ENCODE measurements at places on chromosomes 13 and 19.

GRCh38 chr19:56842412-56842811, 1.9 kb upstream of the PEG3 start:
- no peak for DNase-seq

GRCh38 chr19:19232261-19232721, 20.5 kb downstream of the NCAN start:
- DNase-seq = no peak

DNA sequence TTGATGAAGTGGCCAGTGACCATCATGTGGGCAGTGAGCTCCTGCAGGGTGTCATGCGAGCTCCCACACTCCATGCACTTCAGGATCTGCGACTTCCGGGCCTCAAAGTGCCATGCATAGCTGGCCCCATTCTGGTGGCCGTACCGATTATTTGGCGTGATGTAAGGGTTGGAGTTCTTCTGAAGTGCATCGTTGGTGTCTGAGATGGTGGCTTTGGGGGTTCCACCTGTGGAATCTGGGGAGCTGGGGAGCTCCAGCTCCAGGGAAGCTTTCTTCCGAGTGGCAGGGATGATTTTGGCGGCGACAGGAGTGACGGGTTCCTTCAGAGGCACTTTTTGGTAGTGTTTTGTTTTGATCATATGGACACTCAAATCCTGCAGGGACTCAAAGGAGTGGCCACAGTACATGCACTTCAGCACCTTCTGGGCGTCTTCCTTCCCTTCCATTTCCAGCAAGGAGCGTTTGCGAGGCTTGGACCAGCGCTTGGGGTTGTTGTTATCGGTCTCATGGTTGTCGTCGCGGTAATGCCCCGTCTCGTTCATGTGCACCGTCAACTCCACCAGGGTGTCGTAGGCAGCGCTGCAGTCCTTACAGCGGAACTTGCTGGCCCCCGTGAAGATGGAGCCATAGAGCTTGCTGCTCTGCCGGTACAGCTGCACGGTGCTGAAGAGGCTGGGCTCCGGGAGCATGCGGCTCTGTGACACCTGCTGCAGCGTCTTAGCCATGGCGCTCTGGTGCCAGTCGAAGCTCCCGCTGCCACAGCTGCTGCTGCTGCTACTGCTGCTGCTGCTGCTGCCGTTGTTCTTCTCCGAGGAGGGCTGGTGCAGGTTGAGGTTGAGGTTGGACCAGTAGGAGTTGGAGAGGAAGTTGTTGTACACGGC, 70.4 kb downstream of the TSHZ3 start:
- no peak for DNase-seq

DNA sequence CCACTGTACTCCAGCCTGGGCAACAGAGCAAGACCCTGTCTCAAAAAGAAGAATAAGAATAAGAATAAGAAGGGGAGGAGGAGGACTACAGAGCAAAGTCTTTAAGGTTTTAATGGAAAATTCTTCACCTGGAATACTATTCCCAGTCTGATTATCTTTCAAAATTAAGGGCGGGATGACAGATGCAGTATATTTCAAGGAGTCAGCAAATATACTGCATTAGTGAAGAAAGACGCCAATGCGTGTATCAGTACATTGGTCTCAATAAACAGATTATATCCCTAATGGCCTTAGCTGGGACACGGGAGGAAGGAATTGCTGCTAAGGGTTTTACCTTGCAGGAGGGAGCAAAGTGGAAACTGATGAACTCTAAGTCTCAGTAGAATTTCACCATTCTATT, 54.1 kb upstream of the PDCD5 start:
- DNase-seq = no peak

DNA sequence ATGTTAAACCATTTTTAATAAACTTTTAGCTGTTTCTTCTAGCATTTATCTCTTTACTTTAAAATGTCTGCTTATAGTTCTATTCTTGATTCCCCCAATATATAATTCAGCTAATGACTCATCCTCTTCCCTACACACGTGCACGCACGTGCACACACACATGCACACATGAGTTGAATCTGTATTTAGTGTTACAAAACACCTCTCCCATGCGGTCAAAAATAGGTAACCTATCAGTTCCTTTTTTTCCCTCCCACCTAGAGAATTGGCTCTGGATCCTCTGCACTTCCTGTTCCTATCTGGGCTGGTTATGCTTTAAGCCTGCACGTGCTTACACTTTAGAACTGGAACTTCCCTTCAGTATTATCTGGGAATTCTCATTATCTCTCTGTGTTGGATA, 144.1 kb downstream of the PAN3 start:
- DNase-seq = no peak

DNA sequence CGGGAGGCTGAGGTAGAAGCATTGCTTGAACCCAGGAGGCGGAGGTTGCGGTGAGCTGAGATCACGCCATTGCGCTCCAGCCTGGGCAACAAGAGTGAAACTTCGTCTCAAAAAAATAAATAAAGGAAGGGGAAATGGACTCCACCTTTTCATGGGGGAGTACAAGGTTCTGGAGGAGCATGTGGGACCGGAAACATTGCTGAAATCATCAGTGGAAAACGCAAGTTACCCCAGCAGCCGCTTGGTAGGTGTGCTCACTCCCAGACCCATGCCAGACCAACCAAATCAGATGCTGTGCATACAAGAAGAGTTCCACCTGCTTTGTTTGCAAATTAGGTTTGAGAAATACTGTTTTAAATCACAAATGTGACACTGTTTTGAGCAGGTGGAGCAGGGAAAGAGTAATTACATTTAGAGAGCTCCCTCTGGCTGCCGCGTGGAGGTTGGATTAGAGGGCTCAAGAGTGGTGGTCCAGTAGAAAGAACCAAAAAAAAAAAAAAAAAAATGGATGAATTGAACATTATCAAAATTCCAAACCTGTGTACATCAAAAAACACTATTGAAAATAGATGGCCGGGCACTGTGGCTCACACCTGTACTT, 4.9 kb downstream of the ERICH4 start:
- no peak for DNase-seq

- DNase-seq = no peak
Observed at GRCh38 chr19:3931041-3931440, 1.8 kb upstream of the NMRK2 start.

DNA sequence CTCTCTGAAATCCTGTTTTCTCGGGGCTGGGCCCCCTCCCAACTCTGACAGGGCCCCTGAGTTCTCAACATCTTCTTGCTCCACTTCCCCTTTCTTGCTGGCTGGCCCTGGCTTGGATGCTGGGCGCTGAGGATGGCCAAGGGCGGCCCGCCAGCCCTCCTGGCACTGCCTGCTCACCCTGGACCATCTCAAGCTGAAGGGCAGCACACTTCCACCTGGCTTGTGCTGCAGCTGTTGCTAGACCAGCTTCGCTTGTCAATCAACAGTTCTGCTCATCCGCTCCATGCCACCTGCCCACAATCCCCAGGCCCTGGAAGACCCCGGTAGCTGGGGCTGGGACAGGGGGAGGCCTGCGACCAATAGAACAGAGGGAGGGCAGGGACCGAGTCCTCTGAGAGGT, 6.9 kb upstream of the GMIP start:
- DNase-seq = no peak

DNA sequence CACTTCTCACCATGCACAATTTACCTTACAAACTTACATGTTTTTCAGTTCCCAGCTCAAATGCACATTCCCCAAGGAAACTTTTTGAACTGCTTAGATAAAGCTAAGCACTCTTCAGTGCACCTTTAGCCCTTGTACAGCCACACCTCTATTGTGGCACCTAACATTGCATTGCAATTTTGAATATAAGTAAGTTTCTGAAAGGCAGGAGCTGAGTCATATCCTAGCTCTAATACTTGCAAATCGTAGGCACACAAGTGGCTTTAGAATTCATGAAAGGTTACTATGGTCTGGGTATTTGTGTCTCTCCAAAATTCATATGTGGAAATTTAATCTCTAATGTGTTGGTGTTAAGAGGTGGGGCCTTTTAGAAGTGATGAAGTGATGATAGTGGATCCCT, 4.9 kb upstream of the ESD start:
- no peak for DNase-seq

DNA sequence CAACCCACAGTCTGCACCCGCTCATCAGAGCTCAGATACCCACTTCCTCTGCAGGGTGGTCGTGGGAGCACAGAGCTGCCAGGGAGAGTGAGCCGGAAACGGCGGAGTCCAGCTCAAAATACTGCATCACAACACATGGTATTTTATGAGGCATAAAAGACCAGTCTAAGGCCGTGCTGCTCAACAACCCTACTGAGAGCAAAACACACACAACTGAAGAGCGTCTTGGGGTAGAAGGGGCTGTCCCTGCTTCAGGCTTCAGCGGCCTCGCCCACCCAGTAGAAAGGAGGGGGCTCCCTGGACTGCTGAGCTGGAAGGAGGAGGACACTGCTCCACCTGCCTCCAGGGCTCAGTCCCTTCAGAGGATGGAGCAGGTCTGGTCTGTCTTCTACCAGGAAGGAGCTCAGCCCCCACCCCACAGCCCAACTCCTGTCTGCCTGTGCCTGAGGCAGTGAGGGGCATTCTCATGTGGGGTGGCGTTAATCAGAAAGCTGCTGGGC, 36.9 kb downstream of the NAXD start:
- DNase-seq = no peak

- no peak for DNase-seq
Observed at GRCh38 chr13:77691871-77692270, 5.6 kb upstream of the SLAIN1 start.

DNA sequence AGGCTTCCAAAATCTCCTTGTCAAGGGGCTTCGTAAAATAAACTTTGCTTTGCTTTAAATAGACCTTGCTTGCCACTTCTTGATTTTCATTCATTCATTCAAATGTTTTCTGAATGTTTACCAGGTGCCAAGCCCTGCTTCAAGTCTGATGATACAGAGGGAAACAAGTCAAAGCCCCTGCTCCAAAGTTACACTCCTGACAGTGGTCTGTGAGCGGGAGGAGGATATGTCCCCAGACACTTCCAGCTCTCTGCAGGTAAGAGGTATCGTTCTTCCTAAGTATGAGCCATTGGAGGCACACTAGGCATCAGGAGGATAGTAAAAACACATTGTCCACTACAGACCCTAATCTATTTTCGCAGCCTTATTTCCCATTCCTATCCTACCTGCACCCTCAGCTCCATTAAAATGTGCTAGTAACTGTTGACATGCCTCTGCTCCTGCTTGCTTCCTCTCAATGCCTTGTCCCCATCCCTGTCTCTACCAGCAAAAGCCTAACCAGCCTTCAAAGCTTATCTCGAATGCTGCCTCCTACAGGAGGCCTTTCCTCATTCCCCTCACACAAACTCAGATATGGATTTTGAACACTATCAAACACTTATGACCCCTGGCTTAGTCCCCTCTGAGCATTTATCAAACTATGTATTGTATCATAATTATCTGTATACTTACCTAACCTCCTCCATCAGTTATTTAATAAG, 6.2 kb upstream of the WBP4 start:
- DNase-seq = no peak

GRCh38 chr13:74767050-74767449, 632.8 kb upstream of the KLF12 start:
- no peak for DNase-seq

GRCh38 chr19:49413348-49413747, 9.9 kb downstream of the PTH2 start:
- DNase-seq = no peak

DNA sequence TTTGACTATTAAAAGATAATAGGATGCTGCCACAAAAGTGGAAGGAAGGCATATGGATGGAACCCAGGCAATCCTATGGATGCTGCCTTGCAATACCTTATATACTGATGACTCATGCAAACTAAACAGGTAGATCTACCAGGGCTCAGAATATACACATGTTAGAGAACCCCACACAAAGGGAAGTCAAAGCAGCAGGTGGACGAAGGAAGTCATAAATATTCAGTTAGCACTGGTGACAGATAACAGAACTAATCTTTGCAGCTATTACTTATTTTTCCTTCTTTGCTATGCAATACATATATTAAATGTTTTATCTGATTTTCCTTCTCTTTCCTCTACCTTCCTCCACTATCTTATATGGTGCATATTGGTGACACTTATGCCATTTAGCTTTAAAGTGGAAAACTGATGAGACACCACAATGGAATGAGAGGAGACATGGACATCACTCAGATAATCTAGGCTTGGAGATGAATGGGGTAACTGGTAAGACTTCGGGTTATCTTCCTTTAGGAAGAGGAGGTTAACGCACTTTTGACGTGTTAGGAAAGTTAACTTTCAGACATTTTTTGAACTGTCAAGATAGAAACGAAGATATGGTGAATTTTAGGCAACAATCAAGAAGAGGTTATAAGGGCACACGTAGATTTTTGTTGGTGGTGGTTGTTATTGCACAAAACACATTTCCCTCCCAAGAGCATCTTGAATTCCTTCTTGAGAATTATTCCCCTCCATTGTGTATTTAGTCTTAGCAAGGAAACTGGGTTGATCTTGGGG, 39.8 kb upstream of the MBNL2 start:
- no peak for DNase-seq

DNA sequence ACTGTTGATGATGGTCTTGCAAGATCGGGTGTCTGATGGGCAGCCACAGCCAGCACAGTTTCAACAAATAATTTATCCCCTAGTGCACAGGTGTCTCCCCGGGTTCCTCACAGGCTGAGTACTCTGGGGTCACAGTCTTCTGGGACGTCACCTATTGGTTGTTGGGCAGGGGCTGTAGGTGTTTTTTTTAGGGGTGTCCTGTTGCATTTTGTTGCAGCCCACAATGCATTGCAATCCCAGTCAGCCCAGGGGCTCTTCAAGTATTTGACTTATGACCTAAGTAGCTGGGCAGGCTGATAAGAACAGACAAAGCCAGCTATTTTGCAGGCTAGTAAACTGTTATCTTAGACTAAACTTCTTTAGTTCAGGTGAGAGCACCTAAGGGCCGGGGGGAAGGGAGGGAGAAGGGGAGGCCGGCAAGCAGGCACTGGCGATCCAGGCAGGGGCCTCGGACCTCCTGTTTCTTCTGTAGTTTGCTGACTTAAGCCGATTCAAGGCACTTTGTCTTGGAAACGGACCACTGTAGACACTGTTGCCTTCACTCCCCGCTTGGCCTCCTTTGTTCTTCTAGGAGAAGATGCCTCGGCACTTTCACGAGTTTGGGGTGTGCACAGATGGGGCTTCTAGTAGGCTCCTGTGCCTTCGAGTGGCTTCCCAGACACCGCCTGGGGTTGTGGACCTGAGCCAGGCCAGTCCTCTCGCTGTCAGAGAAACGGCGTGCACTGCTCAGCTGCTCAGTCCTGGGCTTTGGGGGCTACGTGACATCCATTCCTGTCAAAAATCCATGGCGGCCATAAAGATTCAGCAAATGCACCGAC, 33.9 kb upstream of the GRTP1 start:
- no peak for DNase-seq

DNA sequence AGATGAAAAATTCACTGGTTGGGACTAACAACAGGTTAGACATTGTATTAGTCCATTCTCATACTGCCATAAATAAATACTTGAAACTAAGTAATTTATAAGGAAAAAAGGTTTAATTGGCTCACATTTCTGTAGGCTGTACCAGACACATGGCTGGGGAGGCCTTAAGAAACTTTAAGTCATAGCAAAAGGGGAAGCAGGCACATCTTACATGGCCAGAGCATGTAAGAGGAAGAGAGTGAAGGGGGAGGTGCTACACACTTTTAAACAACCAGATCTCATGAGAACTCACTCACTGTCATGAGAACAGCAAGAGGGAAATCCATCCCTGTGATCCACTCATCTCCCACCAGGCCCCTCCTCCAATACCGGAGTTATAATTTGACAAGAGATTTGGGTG, 125.9 kb downstream of the SUCLA2 start:
- no peak for DNase-seq
